ENCODE measurements at places on chromosomes 1 and 21.

- no peak for DNase-seq
Measured at GRCh38 chr1:204001166-204001901, 71.6 kb upstream of the SOX13 start.

DNA sequence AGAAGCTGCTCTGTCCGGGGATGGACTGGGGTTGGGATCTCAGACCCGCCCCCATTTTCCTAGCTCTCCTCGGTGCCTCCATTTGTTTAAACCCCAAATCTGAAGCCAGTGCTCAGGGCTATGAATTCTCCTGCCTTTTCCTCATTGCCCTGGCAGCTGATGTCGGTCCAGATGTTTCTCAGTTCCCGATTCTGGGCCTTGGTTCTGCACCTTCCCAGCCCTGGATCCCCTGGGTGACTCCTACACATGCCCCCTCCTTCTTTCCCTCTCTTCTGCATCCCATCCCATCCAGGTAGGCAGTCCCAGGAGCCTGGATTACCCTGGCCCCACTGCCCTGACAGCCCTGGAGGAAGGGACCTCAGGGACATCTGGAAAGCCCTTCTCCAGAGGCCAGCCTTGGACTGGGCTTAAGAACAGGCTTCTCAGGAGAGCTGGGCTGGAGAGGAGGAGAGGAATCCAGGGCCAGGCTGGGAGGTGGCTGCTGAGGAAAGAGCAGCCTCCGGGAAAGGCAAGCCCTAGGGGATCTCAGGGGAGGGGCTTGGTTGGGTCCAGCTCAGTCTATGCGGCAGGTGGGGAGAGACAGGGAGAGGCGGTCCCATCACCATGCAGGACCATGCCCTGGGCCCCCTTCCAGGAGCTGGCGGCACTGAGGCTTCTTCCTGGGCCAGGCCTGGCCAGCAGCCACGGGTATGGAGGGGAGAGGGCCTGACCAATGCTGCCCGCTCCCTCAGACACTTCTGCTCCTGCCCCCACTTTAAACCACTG, 6.8 kb upstream of the EPS8L3 start:
- DNase-seq = no peak

- DNase-seq = peak; percentile 4
Measured at GRCh38 chr1:217948741-217949140, 317.6 kb downstream of the SPATA17 start.

DNA sequence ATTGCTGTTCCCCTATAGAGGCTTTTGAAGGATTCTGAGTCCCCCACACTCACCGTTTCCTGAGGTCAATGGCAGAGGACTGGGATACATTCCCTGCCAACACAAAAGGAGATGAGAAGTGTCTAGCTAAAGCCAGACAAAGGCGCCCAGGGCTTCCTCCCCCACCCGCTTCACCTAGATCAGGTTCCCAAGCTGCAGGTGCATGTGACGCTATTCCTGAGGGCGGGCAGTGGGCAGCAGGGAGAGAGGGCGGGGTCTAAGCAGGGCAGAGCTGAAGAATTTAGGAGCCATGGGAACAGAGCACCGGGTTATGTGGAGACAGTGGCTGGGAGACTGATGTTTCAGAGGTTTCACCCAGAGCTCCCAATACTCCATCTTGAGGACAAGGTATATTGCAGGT, 6.0 kb upstream of the ARHGEF2 start:
- DNase-seq = no peak

- peak; percentile 73 for DNase-seq
Measured at GRCh38 chr1:19385869-19386591, 73.9 kb downstream of the SLC66A1 start.

GRCh38 chr1:154746622-154747299, 123.3 kb downstream of the KCNN3 start:
- DNase-seq = no peak

GRCh38 chr1:1061682-1062345, 12.3 kb downstream of the RNF223 start:
- DNase-seq = no peak

- DNase-seq = peak; percentile 32
Measured at GRCh38 chr1:215720126-215720525, 153.0 kb downstream of the KCTD3 start.

- DNase-seq = peak; percentile 7
Measured at GRCh38 chr1:3133686-3134085, 64.7 kb downstream of the PRDM16 start.

GRCh38 chr21:29078869-29079767, 5.7 kb upstream of the CCT8 start:
- DNase-seq = no peak

DNA sequence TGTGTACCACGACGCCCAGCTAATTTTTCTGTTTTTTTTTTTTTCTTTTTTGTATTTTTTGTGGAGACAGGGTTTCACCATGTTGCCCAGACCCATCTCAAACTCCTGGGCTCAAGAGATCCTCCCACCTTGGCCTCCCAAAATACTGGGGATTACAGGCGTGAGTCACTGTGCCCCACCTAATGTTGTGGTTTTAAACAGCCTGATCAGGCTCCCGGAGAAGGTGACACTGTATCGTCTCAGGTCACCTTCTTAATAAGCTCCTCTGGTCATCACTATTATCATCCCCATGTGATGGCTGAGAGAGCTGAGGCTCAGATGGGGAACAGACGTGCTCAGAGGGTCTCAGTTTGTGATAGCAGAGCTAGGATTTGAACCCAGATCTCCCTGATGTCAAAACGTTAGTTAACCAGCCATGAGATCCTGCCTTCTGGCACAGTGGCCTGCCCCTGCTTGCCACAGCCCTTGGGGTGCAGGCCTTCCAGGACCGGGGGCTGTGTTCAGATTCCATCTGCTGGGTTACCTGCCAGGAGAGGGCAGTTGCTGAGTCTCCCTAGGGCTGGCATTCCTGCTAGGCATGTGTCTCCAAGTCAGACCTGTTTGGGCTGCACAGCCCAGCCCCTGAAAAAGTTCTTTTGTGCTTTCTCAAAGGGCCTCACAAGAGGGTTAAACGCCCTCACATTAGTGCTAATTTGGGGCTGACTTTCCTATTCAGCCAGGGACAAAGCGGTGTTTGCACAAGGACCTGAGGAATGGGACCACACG, 32.7 kb upstream of the GRHL3 start:
- no peak for DNase-seq

- DNase-seq = peak; percentile 31
Measured at GRCh38 chr1:82399093-82399492, 598.4 kb downstream of the ADGRL2 start.

DNA sequence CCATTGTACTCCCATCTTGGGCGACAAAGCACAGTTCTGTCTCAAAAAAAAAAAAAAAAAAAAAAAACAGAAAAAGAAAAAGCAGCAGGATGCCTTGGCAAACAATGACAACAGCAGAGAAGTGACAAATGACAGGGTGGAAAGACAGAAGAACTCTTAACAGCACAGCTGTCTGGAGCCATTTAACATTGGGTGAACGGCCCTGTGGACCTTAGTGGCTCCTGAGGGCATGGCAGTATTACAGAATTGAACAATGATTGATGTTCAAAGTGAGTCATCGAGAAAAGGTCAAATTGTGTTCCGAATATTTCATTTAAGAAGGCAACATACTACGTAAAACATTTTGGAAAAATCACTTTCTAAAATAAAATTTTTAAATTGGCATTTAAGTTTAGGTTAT, 30.0 kb downstream of the DNASE2B start:
- no peak for DNase-seq

DNA sequence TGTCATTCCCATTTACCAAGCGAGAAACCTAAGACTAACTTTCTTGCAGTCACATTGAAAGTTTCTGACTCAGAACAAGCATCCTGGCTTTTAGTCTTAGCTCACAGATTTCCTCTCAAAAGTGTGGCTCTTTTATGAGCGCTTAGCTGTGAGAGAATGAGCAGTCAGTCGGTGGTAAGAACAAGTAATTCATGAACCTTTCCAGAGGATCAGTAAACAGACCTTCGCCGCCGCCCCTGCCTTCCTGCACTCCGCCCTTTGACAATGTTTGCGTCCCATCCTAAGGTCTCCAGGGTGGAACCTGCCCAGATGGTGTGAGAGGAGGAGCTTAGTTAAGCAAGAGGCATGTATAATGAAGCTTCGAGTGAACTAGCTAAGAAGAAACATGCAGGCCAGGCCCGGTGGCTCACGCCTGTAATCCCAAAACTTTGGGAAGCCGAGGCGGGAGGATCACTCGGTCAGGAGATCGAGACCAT, 142.4 kb downstream of the GLUL start:
- no peak for DNase-seq

DNA sequence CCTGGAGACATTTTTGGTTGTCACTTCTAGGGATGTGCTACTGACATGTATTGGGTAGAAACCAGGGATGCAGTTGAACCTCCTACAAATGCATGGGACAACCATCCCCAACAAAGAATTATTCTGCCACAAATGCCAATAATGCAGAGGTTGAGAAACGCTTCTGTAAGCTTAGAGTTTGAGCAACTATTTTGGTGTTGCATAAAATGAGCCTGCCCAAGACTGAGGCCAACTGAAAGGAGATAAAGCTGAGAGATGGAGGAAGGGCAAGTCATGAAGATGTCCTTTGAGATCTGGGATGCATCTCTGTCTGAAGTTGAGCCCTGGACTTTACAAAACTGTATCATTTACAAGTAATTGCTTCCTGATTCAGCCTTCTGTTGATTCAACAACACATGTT, 106.9 kb downstream of the KCNJ15 start:
- no peak for DNase-seq

GRCh38 chr1:111955755-111956154, 33.7 kb downstream of the KCND3 start:
- no peak for DNase-seq

DNA sequence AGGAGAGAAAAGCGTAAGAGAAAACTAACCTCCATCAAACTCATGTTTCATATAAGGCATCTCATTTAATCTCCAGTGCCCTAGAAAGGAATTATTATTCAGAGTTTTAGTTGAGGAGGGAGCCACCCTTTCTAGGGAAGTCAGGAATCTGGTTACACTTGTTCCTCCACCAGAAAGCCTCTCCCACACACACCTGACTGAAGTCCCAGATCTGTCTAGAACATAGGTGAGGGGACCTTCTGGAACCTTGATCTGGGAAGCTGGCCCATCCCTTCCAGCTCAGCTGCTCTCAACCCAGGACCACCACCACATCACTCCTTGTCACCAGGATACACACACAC, 1.9 kb upstream of the DENND2D start:
- no peak for DNase-seq

DNA sequence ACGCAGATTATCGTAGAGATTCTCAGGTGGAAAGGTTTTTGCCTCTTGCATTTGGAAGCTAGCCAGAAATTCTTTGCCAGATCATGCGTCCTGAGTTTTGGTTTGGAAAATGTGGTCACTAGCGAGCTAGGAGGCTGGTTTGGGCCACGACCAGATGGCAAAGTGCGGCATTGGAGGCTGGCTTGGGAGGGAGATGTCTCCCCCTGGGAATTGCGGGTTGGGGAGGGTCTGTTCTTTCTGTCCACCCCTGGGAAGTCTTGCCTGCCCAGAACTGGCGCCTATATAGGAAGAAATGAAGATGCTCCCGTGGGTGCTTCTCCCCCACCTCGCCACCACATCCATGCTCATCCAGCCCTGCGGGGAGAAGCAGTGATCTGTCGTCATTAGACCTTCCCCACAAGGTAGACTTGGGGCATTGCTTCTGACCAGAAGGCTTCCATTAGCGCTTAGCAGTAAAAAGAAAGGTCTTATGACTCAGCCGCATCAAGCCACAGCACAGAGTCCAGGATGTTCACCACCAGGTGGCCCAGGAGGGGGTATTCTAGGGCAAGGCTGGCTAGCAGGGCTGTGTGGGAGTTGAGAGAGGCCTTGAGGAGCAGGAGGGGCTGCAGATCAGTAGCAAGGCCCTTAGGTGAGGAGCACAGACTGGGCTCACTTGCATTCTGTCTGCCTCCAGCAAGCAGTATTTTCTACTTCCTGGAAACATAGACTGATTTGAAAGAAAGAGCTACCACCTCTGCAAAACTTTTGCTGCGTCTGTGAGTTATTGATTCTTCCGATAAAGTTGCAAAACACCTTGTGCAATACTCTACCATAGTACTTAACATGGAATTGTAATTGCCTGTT, 1.5 kb upstream of the PTP4A2 start:
- DNase-seq = peak; percentile 80

DNA sequence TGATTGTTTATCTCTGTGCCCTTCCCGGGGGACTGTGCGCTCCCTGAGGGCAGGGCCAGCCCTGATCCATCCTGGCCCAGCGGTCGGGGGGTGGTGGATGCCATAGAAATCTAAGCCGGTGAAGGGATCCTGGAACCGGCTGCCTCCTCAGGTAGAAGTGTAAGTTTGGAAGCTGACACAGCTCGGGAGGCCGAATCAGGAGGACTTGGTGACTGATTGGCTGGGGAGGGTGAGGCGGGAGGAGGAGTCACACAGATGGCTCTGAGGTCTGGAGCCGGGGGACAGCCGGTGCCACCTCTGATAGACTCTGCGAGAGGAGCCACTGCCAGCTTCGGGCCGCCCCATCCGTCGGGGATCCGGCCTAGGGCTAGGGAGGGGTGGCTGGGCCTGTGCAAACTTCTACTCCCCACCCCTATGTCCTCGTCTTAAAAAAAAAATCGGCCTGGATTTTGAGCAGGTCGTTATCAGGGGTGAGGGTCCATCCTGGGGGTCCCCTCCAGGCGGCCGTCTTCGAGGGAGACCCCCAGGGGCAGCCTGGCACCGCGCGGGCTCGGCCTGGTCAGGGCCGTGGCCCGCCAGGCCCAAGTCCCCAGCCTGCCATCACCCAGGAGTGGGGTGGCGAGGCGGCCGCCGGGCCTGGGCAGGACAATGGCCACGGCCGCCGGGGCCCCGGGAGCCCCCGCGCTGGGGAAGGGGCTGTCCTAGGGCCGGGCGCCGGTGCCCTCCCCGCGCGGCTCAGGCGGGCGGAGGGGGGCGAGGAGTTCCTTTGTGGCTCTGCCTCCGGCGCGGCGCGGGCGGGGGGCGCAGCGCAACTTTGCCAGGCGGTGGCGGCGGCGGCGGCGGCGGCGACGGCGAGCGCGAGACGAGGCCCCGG, 708 bp upstream of the ZNF362 start:
- DNase-seq = peak; percentile 57

DNA sequence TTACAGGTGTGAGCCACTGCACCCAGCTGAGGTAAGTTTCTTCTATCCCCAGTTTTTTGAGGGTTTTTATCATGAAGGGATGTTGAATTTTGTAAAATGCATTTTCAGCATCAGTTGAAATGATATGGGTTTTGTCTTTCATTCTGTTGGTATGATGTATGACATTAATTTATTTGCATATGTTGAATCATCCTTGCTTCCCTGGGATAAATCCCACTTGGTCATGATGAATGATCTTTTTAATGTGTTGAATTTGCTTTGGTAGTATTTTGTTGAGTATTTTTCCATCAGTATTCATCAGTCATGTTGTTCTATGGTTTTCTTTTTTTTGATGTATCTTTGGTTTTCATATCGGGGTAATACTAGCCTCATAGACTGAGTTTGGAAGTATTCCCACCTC, 141.0 kb downstream of the RPS6KC1 start:
- DNase-seq = no peak

DNA sequence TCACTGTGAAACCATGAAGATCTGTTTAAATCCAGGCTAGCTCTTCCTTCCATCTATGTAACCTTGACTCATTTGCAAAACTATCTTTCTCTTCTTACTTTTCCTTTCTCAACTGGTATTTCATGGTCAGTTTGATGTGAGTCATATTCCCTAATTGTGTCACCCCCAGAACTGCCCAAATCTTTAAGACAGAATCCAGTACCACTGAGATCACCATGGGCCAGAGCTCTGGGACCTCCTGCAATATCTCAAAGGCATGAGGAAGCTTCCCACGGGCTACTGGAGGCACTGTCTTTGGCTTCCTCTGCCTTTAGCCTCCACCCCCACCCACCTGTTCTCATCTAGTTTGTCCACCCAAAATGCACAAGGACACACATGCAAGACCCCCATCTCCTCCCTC, 274.4 kb upstream of the FMN2 start:
- no peak for DNase-seq

- DNase-seq = no peak
Measured at GRCh38 chr1:68045511-68046180, 4.8 kb downstream of the DIRAS3 start.

- no peak for DNase-seq
Measured at GRCh38 chr1:220045356-220046051, 801 bp downstream of the EPRS1 start.
